Coronary artery (tissue), 2 donors: ENCODE measurements at places on chromosomes 4 and X.

DNA sequence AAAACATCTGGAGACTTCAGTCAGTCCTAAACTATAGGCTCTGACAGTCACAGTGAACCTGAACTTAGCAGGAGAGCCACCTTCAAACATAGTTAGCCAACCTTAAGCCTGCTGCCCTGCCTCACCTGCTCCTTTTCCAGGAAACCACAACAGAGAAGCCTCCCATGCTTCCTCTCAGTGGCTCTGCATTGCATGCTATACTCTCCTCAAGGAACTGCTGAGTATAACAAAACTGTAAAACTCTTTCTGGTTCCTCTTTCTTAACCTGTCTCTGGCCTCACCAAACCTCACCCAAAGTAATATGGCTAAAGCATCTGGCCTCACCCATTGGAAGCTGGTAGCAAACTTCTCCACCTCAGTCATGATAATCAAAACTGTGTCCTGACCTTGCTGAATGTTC, 122.1 kb downstream of the ANKRD50 start:
- DNase-seq, result no peak

GRCh38 chrX:24396931-24397279, 36.5 kb downstream of the SUPT20HL1 start:
- no peak for DNase-seq

- no peak for DNase-seq
Observed at GRCh38 chr4:182293691-182294255, 50.6 kb downstream of the TENM3 start.

- DNase-seq, result no peak
Observed at GRCh38 chrX:5681159-5681558, 547.5 kb downstream of the NLGN4X start.

DNA sequence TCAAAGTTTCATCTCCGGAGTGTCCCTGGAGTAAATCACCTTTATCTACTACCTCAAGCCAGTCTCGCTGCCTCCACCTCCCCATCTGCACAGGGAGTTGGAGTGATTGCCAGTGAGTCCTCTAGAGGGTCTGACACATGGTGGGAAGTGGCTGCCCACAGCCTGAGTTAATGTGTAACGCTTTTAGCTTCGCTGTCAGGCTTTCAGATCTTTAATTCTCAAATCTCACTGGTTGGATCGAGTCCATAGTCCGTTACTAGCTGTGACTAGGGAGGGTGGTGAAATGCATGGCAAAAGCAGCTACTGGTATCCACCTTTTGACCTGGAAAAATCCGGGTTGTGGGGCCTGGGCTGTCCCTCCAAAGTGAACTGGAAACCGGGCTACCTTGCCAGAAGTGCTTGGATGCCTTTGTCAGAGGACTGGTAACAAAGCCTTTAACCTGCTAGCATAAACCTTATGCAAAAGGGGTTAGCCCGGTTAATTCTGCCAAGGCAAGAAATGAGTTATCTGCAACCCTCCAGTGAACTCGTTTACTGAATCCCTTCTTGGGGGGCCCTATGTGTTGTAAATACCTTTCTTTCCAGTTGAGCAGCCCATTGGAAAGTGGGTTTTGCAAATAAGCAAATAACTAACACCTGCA, 5.1 kb upstream of the WDR1 start:
- no peak for DNase-seq

DNA sequence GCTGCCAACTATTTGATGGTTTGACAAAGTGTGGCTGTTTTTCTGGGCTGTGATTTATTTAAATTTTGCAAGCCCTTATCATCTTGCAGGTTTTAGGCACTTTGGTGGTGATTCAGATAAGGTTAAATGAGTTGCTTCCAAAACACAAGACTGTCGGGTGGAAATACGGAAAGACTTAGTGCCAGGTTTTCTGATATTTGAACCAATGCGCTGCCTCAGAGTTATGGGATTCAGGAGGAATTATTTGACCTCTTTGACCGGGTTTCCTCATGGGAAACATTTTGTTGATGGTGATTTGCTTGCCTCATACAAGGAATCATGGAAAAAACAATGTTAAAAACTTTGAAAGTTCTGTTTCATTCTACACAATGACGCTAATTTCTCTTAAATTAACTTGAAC, 136.1 kb upstream of the MAP9 start:
- DNase-seq, result no peak

DNA sequence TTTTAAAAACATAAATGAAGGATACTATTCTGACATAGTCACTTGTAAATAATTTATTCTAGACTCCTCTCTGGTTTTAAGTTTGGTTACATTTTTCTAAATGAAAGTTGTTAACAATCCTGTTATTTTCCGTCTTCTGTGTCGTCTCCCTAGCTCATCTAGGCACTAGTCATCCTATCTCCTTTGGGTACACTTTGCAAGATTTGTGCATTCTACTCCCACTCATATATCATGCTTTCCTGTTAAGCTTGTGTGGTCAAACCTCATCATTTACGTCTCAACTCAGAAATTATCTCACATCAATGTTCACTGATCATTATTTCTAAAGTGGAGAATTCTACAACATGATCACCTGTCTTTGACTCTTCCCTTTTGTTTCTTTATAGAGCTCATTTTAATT, 658.7 kb downstream of the TLL1 start:
- no peak for DNase-seq

DNA sequence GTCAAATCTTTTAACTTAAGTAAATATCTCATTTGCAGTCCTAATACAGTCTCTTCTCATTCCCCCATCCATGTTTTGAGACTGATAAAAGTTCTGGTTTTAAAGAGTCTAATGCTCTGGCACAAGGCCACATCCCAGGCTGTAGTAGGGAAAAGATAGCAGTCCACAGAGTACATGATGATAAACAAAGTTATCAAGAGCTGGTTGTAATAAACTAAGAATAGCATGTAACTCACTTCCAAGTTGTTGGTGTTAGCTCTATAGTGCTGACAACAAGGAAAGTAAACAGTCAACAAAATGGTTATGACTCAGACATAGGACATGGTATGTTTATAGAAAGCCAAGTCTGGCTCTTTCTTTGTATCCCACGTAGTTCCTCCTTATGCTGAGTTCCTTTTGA, 21.8 kb upstream of the AREG start:
- DNase-seq, result no peak

GRCh38 chrX:1502853-1503252, 34.1 kb downstream of the P2RY8 start:
- DNase-seq, result no peak

GRCh38 chr4:151227172-151227571, 49.8 kb upstream of the PRSS48 start:
- DNase-seq, result no peak

- DNase-seq, result no peak
Observed at GRCh38 chr4:18735740-18736268, 714.2 kb upstream of the LCORL start.

- DNase-seq, result no peak
Observed at GRCh38 chr4:129109965-129110824, 14.2 kb downstream of the C4orf33 start.

GRCh38 chr4:98006060-98006459, 137.2 kb downstream of the STPG2 start:
- DNase-seq, result no peak

DNA sequence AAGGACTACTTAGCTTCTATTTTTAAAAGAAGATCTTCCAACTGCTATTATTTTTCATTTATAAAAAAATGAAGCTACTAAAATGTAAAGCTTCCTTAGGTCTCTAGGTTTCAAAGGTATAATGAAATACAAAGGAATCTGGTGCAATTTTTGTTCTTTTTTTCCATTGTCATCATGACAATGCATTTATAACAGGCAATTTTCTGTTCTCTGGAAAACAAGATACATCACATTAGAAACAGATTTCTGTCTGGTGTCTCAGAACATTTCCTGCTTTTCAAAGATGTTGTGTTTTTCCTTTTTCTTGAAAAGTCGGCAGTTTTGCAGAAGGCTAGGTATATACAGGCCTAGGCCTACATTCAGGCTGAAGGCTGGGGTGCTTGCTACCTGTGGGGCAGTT, 63.6 kb upstream of the ATP8A1 start:
- DNase-seq, result no peak

DNA sequence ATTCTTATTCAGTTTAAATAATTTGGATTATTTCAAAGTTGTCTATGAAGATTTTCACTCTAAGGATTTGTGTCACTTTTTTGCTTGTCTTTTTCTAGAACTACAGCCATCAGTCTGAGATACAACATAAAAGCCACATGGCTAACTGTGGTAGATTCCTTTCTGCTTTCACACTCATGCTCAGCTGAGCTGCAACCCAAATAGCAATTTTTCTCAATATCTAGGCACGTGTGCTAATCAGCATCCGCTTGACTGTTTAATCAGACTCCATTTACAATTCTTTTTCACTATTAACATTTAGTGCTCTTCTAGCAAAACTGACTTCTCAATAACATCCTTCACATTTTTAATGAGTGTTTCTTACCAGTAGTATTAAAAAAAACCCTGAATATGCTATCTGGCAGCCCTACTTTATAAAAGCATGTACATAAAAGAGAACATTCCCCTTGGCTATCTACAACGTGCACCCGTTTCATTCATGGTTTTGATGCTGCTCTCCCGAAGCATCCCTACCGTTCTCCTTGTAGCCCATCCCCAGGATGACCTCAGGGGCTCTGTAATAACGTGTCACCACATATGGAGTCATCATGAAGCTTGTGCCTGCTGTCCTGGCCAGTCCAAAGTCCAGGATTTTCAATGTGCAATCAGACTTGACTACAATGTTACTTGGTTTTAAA, 259.2 kb downstream of the MAPK10 start:
- DNase-seq, result no peak

GRCh38 chrX:24877854-24878650, 137.7 kb downstream of the ARX start:
- no peak for DNase-seq

DNA sequence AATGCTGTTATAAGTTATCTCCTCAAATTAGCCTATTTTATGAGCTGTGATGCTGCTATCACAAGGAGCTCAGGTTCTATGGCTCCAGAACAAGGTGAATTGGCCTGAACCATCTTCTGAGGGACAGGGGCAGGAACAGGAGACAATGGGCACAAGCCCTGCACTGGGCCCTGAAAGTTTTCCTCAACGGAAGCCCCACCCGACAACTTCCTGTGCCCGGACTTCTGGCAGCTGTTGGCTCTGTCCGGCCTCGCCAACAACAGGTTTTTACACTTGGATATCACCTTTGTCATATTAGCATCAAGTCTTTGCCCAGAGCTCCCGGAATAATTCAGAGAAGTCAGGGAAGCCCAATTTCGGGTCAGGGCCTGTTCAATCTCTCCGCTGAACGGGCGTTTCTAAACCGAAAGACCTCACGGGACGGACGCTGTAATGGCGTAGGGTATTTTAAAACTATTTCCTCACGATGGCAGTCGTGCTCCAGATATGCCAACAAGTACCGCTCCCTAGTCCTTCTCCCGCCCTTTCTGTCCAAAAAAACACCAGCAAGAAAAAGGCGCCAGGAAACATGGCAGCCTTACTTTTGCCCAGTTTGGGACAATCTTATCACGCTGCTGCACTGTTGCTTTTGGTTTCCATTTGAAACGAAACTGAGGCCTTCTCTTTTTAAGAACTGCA, 201.0 kb upstream of the STK26 start:
- DNase-seq, result peak; percentile 87

GRCh38 chr4:86058621-86059020, 301.2 kb downstream of the MAPK10 start:
- no peak for DNase-seq

- DNase-seq, result no peak
Observed at GRCh38 chr4:83208371-83209365, 75.9 kb downstream of the COQ2 start.

DNA sequence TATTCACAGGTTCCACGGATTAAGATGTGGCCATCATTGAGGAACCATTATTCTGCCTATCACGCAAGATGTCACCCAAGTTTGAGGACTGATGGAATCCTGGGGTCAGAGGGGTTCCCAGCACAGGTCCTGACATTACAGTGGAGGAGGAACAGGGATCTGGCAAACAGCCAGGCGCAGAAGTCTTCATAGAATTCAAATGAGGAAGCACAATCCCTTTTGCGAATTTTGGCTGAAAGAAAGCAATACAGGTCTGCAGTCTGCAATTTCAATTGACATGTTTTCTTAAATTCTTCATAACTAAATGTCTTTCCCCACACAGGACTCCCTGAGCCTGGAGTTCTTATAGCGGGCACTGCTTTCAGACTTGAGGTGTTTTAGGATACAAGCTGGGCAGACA, 14.5 kb downstream of the DOCK11 start:
- DNase-seq, result no peak

DNA sequence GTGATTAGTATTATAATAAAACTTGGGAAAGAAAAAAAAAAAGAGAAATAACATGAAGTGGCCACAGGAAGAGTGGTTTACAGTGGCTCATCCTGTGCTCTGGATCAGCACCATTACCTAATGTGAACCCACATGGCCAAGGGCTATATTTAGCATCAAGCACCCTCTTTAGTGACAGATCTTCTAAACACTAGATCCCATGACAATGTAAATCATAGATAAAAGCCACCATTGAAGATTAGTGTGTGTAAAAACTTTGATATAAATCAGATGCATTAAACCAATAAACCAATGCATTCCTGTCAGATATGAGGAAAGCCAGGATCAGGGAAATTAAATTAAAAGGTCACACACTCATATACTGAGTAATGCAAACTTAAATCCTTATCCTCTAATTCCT, 400.6 kb upstream of the MAGEB18 start:
- no peak for DNase-seq

DNA sequence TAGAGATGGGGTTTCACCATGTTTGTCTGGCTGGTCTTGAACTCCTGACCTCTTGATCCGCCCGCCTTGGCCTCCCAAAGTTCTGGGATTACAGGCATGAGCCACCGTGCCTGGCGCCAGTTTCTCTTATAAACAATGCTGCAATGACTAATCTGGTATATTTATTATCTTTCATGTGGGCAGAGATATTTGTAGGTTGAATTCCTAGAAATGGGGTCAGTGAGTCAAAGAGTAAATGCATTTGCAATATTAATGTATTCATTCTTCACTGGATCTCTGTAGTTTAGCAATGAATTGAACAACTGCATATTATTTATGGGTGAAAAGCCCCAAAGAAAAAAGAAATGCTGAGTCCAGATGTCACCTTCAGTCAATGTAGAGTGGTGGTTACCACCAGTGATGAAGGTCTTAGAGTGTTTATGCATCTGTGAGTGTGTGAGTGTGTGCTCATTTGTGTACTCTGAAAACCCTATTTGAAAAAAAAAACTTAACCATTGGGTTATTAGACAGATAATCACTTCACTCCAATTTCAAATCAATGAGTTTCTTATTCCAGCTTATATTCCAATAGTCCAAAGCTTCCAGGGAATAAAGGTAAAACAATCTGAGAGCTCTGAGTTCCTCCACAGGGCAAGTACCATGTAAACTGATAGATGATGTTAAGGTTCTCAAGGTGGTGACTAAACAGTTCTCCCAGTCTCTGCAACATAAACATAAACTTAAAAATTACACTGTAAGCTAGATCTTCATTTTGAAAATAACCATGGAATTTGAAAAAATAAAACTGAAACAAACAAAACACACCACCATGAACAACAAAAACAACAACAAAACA, 22.6 kb upstream of the CD38 start:
- no peak for DNase-seq

- no peak for DNase-seq
Observed at GRCh38 chr4:72216539-72217277, 184.9 kb downstream of the NPFFR2 start.

GRCh38 chr4:19256823-19257222, 994.9 kb upstream of the SLIT2 start:
- no peak for DNase-seq
